ENCODE measurements at places on chromosomes 5 and 9. TPM values are rescaled to one million over a fixed set of nuclear protein-coding genes. Genes with fewer than 3 reads are reported as not detected.

Gene SH3TC2
- not detected for total RNA-seq

DNA sequence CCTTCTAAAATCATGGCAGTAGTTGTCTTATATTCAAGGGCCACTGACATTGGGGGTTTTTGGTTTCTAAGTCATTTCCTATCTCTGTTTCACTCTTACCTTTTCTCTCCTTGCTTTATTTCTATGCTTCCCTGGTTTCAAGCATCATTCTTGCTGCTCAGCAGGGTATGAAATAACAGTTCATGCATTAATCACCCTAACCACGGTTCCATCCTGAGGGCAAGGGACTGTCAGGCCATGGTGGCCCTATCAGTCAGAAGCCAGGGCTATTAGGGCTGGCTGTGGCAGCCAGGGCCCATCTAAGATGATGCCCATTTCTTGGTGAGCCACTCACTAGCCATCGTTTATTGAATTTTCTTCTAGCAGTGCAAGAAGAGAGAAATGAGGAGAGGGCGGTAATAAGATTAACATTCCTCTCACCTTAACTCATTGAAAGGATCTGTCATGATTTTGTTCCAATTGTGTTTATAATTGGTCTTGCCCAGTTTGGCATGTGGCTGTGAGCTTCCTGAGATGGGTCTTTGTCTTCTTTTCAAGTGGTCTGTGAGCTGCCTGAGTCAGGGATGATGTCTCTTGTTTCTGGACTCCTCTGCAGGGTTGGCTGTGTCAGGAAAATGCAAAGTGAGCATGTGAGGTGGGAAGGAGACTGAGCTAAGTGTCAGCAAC, 45.2 kb downstream of the CYSTM1 start:
- no peak for DNase-seq

DNA sequence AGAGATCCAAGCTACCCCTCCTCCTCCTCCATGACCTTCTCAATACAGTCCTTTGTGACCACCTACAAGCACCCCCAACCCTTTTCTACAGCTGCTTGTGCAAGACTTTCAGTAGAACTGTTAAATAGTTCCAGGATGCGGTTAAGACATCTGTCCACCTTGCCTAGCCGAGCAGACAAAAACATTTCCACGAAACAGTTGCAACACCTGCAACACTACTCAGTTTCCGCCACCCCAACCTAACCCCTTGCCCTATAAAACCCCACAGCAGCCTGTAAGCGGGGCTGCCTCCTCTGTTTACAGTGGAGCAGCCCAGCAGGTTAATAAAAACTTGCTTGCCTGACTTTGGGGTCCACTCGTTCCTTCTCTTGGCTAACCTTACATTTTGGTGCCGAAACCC, 1803.5 kb upstream of the CDH6 start:
- DNase-seq = no peak

Gene SNX24
- 3.0 TPM for total RNA-seq

Gene IFNA21
- not detected for total RNA-seq

GRCh38 chr9:118000581-118000980, 296.4 kb downstream of the TLR4 start:
- no peak for DNase-seq

- DNase-seq = no peak
These were observed 65.8 kb downstream of the BOD1 start for GRCh38 chr5:173550641-173551040.

GRCh38 chr9:115042781-115043509, 75.0 kb downstream of the TNC start:
- DNase-seq = no peak

DNA sequence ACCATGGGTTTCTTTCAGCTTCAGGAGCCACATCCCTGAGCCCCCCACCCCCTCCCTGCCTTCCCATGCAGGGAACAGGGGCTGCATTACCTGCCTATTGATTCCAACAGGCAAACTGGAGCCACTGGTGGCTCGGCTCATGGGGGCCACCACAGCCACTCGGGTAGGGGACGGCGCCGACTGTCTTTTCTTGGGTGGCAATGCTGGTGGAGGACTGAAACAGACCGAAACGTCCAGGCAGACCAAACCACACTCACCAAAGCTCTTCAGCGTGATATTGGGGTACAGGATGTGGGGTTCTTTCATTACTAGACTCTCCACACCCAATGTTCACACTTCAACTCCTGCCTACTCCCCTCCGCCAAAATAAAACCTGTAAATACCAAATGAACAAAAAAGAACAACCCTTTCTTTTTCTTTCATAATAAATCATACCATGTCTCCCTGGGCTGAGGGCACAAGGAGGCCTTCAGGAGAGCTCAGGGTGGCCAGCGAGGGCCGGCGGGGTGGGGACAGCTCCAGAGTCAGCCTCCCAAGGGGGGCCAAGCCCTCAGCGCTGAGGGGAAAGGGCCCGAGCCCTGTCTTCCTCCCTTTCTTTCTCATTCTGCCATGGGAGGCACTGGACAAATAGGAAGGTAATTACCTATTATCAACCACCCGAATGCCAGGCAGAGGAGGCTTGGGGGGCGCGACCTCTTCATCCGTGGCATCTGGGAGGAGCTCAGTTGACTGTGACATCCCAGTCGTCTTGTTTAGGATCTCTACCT, 83.3 kb downstream of the PRRT1B start:
- DNase-seq = no peak

GRCh38 chr5:141941307-141941706, 16.7 kb downstream of the PCDH12 start:
- DNase-seq = no peak

- no peak for DNase-seq
These were observed 95.3 kb downstream of the IRX2 start for GRCh38 chr5:2656206-2656605.

- DNase-seq = no peak
These were observed 25.8 kb downstream of the COL23A1 start for GRCh38 chr5:178564397-178564796.

Gene GABRA6
- not detected for total RNA-seq

GRCh38 chr9:70852711-70853240, 268.6 kb downstream of the TRPM3 start:
- no peak for DNase-seq

DNA sequence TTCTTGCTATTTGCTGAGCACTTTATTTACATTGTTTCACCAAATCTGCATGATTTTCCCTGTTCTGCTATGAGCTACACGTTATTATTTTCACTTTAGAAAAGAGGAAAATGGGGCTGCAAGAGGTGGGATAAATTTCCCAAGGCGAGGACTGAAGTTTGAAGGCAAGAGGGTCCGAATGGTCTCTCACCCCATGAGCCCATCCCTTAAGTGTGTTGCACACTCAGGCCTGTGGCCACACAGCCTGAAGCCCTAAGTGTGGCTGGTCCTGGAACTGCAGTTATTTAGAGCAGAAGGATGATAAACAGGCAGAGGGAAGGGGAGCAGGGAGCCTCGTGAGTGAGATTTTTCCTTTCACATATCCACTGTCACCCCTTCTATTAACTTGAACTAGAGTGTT, 7.8 kb downstream of the PDE8B start:
- DNase-seq = no peak

Data from CD4-positive, alpha-beta T cell (primary cell).